ENCODE measurements at places on chromosomes 5 and 9.

DNA sequence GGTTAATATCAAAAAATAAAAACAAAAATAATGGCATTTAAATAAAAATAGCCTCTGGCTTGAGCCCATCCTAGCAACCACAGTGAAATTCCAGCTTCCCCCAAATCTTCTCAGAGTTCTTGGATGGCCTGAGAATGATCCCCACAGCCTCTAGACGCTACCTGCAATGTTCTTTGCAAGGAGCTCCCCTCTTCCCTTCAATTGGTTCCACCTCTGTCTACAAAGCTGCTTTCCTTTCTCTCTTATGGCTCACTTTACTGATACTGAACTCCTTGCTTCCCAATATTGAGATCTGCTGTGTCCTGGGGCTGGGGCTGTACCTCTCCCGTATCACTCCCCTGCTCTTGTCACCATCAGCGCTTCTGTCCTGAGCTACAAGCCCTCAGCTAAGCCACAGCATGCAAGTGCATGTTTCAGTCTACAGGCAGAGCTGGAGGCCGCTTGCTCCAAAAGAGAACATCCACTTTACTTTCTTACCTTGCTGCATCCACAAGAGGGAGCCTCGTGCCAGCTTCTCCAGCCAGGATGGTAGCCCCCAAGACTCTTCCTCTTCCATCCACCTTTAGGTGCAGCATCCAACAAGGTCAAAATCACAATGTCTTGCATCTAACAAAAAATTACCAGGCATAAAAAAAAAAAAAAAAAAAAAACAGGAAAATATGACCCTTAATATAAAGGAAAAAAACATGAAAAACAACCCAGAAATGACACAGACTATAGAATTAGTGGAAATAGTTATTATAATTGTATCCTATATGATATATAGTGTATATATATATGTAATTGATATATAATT lies 57.4 kb upstream of the PRSS3 start:
- DNase-seq = no peak
- no peaks in the 10 kb centered on the region for H3K27me3 ChIP-seq
- H3K27ac ChIP-seq = no peak overlapping the region
- no peaks in the 10 kb centered on the region for H3K36me3 ChIP-seq
- no peaks in the 10 kb centered on the region for H3K4me1 ChIP-seq
- H3K4me3 ChIP-seq = no peak overlapping the region

DNA sequence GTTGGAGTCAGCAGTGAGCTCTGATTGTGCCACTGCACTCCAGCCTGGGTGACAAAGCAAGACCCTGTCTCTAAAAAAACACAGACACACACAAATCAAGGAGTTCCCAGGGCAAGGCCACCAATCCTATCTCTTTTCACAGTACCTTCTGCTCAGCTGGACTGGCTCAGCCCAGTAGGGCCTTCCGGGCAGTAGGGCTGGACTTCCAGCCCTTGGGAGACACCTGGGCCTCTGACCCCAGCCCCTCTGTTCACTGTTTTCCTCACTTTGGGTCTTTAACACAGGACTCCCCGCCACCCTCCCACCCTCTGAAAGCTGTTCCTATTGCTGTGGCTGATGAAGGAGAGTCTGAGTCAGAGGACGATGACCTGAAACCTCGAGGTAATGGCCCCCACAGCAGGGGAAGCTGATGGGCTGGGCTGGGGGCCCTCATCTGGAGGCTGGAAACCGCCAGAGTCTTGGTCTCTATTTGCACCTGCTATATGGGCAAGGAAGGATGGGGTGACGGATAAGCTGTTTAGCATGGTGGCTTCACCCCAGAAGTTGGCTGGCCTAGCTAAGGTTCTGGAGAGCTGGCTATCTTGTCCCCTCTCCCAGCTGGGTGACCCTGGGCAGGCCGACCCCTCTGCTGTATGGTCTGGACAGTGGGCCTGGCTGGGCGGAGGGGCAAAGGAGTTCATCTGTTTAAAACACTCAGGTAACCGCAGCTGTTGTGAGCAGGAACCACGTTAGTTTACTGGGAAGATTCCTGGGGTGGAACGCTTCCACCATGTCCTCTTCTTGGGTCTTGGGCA lies 25.6 kb downstream of the USP20 start:
- no peak overlapping the region for H3K27ac ChIP-seq
- DNase-seq = no peak

DNA sequence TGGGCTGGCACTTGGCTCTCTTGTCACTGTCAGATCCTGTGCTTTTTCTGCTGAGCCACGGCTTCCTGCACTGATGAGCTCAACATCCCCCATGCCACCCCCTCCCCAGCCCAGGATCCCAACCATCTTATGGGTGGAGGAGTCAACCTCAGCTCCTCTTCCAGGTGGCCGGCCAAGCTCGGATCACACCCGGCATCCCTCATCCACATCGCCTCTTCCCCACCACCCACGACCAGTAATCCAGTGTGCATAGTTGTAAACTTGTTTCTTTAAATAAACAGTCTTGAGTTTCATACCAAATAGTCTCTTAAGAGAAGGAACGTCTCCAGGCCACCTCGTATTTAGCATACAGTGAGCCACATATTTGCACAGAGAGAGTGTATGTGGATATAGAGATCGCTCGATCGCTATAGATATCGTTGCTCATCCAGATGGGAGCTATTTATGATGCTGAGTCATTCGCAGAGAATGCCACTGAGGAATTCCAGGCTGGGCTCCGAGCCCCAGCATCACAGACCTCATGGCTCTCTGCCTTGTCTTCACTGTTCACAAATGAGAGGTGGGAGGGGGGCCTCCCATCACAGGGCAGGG lies 61.8 kb upstream of the CPLX2 start:
- no peak for DNase-seq
- no peaks in the 10 kb centered on the region for H3K27me3 ChIP-seq
- no peak overlapping the region for H3K4me3 ChIP-seq
- H3K36me3 ChIP-seq = peaks cover 18% of the 10 kb centered on the region

GRCh38 chr5:83718936-83719495 lies 1.6 kb downstream of the HAPLN1 start:
- DNase-seq = no peak
- H3K36me3 ChIP-seq = no peaks in the 10 kb centered on the region
- no peak overlapping the region for H3K27ac ChIP-seq

DNA sequence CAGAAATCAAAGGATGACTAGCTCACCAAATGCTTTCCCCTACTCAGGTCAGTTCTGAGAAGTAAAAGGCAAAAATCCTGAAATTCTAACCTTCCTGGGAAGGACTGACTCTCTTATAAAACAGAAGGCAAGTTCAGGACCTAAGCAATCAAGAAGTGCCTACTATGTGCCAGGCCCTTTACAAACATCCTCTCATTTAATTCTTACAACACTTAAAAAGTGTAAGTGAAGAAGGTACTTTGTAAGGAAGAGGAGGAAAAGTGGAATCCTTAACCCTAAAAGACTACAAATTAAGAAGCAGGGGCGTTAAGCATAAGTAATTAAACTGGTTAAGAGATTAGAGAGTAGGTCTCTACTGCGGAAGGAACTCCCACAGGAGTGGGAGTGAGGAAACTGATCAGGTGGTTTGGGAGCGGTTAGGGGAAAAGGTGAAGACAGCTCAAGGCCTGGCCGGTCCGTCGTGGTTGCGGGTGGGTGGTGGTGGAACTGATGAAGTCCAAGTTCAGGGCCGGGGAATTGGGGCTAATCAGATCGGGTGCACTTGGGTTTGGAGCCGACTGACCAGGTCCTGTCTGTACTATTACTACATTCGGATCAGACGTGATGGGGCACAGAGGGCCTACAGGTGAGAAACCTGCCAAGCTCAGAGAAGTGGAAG lies 839 bp downstream of the MED27 start:
- no peak for DNase-seq
- peaks cover 4% of the 10 kb centered on the region for H3K36me3 ChIP-seq
- peak overlapping the region; percentile 67 for H3K27ac ChIP-seq
- no peaks in the 10 kb centered on the region for H3K27me3 ChIP-seq
